Stimulated activated CD4-positive, alpha-beta T cell treated with anti-CD3 and anti-CD28 coated beads, Interleukin-12 subunit alpha, Interleukin-12 subunit beta, amount 100 ng/mL, for 24 hours (primary cell): ENCODE measurements at places on chromosomes 2 and 18.

GRCh38 chr2:61357681-61358080, 113.2 kb downstream of the USP34 start:
- no peak for DNase-seq

GRCh38 chr2:55917117-55917516, 6.5 kb downstream of the EFEMP1 start:
- no peak for DNase-seq

DNA sequence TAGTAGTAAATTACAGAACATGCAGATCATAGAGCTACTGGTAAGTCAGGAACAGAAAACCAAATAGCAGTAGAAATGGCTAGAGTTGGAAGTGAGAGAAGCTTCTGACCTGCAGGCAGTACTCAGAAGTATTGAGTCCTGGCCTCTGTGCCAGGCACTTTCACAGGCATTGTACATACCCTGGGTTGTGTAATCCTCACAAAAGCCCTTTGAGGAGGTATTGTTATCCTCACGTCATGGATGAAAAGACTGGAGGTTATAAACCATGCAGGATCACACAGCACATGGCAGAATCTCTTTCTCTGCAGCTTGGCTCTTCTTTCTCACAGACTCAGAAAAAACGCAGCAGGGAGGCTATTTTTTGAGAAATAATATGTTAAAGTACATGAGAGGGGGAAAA, 789.3 kb upstream of the FAM98A start:
- no peak for DNase-seq

DNA sequence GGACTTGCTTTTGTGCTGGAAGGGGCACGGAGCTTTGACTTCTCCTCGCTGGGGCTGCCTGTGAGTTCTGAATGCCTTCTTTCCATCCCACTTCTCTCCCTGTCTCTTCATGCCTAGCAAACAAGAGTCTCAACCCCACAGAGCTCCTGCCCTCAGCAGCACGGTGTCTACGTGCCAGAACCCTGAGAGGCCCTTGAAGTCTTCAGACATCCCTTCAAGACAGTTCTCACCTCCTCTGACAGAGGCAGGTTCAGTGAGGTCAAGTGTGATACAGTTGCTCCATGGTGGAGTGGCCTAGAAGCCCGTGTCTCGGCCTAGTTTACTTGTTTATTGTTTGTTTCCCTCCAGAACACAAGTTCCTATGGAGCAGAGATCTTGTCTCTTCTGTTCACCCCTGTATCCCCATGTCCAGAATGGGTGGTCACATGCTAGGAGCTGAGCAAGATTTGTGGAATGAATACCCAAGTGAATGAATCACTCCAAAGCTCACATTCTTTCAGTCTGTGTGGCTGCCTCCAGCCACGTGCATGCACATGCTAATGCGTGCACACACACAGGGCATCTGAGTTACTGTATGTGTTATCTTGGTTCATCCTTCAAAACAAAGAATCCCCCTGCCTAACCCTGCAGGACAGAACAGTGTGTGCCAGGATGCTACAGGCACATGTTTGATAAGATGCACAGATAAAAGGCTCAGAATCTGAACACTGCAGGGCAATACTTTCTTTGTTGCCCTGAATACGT, 391.6 kb downstream of the NBAS start:
- no peak for DNase-seq

- no peak for DNase-seq
These were observed 62.0 kb upstream of the ZSWIM2 start for GRCh38 chr2:186910996-186911395.

DNA sequence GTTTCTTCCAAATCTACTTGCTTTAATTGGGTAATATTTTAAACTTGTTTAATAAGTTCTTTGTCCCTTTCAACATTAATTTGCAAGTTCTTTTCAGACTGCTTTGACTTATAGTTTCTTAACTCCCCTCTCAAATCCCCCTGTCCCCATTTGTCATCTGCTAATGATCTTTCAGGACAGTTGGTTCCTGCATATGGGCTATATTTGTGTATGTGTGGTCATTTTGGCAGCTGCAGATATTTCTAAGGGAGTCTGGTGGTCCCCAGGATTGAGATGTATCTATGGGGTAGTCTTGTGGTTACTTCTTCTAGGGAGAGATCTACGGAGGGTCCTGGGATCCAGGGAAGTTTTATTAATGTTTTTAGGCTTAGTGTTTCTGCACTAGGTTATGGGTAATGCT, 120.6 kb upstream of the SP3 start:
- no peak for DNase-seq

DNA sequence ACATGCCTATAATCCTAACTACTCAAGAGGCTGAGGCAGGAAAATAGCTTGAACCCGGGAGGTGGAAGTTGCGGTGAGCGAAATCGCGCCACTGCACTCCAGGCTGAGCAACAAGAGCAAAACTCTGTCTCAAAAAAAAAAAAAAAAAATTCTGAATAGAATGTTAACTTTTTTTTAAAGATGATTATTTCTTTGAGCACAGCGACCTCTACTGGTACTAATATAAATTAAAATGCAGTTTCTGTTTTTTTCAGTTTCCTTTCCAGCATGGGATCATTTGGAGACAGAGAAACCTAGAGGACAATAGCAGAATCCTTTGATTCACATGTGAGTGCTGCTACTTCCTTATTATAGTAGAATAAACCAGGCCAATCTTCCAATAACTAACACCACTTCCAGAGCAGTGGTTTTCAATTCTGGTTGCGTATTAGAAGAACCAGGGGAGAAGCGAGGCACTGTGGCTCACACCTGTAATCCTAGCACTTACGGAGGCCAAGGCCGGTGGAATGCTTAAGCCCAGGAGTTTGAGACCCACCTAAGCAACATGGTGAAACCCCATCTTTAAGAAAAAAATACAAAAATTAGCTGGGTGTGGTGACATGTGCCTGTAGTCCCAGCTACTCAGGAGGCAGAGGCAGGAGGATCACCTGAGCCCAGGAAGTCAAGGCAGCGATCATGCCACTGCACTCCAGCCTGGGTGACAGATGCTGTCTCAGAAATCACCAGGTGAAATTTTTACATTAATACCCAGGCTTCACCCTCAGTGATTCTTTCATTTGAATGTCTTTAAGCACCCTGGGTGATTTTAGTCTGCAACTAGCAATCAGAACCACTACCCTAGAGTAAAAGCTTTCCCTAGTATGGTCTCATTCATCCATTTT, 10.1 kb downstream of the SRSF7 start:
- DNase-seq = no peak

DNA sequence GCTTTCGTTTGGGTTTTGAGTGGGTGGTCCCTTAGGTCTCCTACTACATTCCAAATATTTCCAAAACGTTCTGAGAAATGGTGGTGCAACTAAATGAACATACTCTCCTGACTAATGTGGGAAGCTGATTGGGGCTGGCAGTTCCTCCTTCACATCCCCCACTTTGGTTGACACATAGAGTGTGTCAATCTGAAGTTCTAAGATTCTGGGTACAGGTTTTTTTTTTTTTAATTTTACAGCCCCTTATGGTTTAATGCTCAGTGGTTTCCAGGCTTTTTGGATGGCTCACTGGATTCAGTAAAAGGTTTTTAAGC, 58.4 kb upstream of the ITGB6 start:
- no peak for DNase-seq

DNA sequence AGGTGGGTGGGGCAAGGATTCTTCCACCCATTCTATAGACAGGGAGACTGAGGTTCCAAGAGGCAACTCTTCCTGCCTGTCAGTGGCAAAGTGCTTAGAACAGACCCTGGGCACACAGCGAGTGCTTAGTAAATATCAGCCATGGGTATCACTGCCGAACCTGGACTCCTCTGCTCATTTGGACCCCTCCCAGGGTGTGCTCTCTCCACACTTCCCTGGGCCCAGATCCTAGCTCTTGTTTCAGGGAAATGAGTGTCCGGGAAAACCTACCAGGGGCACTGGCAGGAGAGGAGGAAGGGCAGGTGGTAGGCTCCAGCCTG, 136.3 kb downstream of the CYP26B1 start:
- no peak for DNase-seq

- DNase-seq = no peak
These were observed 7.0 kb downstream of the NCKAP5 start for GRCh38 chr2:133561045-133561852.

DNA sequence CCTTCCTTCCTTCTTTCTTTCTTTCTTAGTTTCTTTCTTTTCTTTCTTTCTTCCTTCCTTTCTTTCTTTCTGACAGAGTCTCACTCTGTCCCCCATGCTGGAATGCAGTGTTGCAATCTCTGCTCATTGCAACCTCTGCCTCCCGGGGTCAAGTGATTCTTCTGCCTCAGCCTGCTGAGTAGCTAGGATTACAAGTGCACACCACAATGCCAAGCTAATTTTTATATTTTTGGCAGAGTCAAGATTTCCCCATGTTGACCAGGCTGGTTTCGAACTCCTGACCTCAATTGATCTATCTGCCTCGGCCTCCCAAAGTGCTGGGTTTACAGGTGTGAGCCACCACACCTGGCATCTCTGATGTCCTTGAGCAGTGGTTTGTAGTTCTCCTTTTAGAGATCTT, 48.5 kb downstream of the IL1R2 start:
- no peak for DNase-seq

- no peak for DNase-seq
These were observed 524.7 kb upstream of the CNTNAP5 start for GRCh38 chr2:123500346-123500745.

GRCh38 chr2:133123393-133123792, 444.9 kb downstream of the NCKAP5 start:
- DNase-seq = no peak

- no peak for DNase-seq
These were observed 58.2 kb downstream of the HS6ST1 start for GRCh38 chr2:128260239-128261138.

- DNase-seq = no peak
These were observed 15.7 kb downstream of the DYNC1I2 start for GRCh38 chr2:171702781-171703556.

DNA sequence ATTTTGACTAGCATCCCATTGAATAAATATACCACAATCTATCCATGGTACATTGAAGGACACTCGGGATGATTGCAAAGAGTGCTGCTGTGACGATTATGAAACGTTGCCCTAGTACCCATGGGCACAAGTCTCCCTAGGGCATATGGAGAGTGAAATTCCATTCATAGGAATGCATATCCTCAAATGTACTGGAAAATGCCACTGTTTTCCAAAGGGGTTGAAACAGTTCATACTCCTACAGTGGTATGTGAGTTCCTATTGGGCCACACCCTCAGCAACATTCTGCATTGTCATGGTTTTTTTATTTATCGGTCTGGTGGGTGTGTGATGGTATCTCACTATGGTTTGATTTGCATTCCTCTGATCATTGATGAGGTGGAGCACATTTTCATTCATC, 130.6 kb downstream of the TWIST2 start:
- DNase-seq = no peak

DNA sequence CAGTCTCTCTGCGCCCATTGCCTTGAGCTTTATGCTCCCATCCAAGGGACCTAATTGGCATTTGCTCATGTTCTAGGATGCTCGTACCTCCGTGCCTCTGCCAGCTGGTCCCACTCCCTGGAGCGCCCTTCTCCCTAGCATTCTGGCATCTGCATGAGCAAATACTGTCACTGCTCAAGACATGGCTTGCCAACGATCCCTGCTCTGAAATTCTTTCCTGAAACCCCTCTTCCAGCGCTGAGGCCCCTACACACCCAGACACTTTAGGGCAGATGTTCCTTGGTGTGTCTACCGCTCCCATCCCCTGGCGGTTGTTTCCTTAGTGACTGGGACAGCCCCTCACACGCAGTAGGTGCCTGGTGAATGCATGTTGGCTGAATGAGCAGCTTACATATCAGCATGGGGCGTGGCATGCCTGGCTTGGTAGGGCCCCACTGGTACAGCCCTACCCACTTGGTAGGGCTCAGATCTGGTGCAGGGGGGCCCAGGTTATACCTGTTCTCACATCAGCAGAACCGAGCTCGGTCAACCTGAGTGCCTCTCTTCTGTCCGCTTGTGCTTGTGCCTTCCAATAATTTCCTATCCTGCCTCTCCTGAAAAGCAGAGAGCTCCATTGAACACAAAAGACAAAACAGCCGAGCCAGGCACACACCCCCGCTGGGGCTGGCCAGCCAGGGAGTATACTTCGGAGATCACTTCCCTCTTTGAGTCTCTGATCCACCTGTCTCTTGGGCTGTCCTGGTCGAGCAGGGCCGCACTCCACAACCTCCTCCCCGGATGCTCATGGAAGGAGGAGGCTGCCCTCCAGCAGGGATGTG, 59.2 kb downstream of the INHBB start:
- no peak for DNase-seq

- no peak for DNase-seq
These were observed 9.8 kb downstream of the NR4A2 start for GRCh38 chr2:156322686-156323231.

- no peak for DNase-seq
These were observed 134.6 kb downstream of the BABAM2 start for GRCh38 chr2:28025123-28025522.

GRCh38 chr2:20030224-20030623, 17.8 kb upstream of the MATN3 start:
- no peak for DNase-seq

- DNase-seq = no peak
These were observed 285.8 kb downstream of the STK39 start for GRCh38 chr2:167961536-167962048.

GRCh38 chr2:217863883-217864282, 138.9 kb downstream of the TNS1 start:
- DNase-seq = no peak

DNA sequence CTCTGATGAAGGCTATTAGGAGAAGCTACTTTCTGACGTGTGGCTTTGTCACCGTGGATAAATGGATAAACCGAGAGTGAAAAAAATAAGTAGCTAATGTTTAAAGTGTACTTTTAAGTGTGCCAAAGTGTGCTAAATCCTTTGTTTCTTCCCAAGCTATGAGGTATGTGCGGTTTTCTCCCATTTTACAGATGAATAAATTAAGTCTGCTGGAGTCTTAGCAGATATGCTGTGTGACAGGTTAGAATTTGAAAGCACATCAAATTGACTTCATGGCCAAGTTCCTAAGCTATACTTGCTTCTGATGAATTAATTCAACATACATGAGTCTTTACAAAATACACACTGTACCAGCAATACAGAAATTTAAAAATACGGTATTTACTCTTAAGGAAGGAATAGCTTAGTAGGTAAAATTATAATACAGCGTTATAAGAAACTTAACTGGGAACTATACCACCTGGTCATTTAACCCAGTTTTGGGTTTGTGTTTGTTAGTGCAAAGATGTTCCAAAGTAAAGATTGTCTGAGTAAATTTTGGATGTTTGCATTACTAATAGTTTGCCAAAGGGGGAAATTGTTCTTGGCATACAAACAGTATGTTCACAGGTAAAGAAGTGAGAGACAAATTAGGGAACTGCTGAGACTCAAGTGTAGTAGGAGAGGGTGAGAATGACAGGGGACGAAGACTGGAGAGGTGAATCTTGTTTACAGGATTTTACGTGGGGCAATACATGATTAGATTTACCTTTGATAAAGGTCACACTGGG, 1.4 kb downstream of the AGPS start:
- no peak for DNase-seq
